Aortic smooth muscle cell (primary cell): ENCODE measurements at places on chromosomes 13 and 19. TPM values are rescaled to one million over a fixed set of nuclear protein-coding genes. Genes with fewer than 3 reads are reported as not detected.

The WDR88 gene
- not detected in 2 replicates for total RNA-seq

The ZNF69 gene
- total RNA-seq, result 3.6 and 4.7 TPM in 2 replicates

The ARHGAP33 gene
- 2.9 and 3.2 TPM in 2 replicates for total RNA-seq

The ZNF541 gene
- total RNA-seq, result 0.12 and 0.13 TPM in 2 replicates

The KRTDAP gene
- not detected in 2 replicates for total RNA-seq

The LYL1 gene
- 0.87 and 1.1 TPM in 2 replicates for total RNA-seq

The S1PR5 gene
- 4.1 and 6.2 TPM in 2 replicates for total RNA-seq

The KIR3DL1 gene
- not detected in 2 replicates for total RNA-seq
